ENCODE measurements at places on chromosomes 2 and 18.

- DNase-seq = no peak
Measured at GRCh38 chr18:35610089-35610488, 28.5 kb downstream of the GALNT1 start.

DNA sequence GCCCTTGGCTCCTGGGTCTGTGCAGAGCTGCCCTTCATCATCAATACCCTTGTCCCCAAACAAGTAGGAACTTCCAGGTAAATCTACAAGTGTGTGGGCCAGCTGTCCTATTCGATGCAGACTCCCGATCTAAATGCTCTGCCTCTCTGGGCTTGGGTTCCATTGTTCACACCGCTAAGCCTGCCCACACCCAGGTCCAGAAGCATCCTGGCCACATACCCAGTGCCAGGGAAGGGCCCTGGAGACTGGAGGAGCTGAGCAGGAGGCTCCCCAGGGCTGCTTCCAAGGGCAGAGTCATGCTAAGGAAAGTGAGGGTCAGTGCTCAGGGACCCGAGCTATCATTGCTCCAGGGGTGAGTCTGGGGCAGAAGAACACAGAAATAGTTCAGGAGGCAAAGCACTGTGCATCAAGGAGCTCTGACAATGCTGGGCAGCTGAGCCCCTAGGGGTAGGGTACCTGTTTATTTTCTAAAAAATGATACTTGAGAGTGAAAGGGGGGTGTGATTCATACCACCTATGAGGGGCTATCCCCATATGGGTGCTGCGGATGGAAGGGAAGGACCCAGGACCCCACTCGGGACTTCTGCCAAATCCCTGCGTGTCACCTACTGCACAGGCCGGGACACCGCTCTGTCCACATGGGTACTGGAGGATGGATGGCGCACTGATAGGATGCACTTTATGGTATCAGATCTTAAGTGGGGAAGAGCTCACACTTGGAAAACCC is 25.8 kb upstream of the TWIST2 start:
- DNase-seq = no peak

- DNase-seq = no peak
Measured at GRCh38 chr2:225006730-225007129, 35.5 kb downstream of the DOCK10 start.

DNA sequence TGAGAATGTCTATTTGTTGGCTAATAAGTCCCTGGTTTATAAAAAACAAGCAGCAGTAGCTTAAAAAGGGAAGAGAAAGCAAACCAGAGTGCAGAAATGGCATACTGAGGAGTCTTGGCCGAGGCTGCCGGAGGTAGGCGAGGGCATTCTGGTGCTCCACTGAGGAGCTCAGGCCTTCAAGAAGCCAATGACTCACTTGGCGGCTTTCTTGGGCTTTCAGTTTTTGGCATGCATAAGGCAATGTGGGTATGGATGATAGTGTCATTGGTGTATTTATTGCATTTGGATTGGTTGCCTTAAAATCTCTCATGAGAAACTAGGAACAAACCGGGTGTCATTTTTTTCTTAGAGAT is 119.6 kb upstream of the ARL5A start:
- DNase-seq = no peak

GRCh38 chr2:236790963-236791362 is 221.3 kb downstream of the ACKR3 start:
- DNase-seq = no peak

GRCh38 chr2:2876331-2877221 is 501.0 kb downstream of the EIPR1 start:
- DNase-seq = no peak

GRCh38 chr2:239732666-239733010 is 292.5 kb downstream of the NDUFA10 start:
- no peak for DNase-seq

- DNase-seq = no peak
Measured at GRCh38 chr2:120624738-120625446, 110.8 kb upstream of the GLI2 start.

DNA sequence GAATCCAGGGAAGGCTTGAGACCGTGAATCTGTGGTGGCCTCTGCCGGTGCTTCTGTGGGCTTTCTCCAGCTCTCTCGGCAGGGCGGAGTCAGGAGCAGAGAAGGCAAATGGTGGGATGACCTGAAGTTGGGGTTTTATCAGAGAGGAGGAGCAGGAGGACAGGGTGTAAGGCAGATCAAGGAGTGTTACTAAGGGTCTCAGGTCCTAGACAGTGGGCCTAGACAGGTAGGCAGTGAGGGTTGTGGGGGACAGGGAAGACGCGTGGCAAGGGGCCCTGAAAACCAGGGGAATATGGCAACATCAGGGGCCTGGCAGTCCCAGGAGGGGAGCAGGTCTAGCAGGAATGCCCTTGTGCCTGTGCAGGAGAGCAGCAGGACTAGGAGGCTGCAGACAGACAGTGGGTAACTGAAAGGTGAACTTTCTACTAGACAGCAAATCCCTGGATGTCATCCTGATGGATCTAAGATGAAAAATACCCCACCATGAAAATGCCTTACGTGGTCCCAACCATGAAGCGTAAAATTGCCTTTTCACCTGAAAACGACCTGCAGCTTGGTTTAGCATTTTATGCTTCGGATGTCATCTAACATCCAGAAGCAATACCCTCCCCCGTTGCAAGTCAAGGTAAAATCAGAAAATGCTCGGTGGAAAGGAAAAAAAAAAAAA is 42.1 kb downstream of the SRSF7 start:
- DNase-seq = no peak

- no peak for DNase-seq
Measured at GRCh38 chr2:218431878-218432277, 13.0 kb downstream of the VIL1 start.

DNA sequence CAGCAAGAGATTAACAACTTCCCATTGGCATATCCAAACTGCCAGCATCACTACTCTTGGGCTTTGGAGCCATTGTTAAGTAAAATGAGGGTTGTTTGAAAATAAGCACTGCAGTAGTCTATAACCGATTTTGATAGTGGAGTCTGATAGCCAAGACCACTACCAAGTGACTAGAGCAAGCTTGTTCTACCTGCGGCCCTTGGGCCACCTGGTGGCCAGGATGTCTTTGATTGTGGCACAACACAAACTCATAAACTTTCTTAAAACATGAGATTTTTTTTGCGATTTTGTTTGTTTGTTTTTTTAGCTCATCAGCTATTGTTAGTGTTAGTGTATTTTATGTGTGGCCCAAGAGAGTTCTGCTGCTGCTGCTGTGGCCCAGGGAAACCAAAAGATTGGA is 11.0 kb downstream of the UBE2E3 start:
- DNase-seq = no peak

DNA sequence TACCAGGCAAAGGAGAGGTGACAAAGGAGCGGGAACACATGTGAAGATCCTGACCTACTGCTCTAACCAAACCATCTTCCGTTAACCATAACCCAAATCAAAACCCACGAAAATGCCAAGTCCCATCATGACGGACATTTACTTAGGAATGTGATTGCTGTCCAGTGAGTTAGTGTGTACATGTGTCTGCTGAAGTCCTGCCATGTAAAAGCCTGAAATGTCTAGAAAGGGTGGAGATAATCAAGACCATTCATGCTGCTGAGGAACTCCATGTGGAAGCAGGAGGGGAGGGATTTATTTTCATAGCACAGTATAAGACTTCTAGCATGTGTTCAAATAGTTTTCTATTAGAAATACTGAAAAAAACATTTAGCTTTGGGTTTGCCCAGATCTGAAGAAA is 137.0 kb upstream of the BOD1L2 start:
- DNase-seq = no peak

- no peak for DNase-seq
Measured at GRCh38 chr2:64093341-64093740, 50.9 kb downstream of the PELI1 start.

GRCh38 chr2:128503399-128504245 is 185.0 kb upstream of the HS6ST1 start:
- DNase-seq = no peak

DNA sequence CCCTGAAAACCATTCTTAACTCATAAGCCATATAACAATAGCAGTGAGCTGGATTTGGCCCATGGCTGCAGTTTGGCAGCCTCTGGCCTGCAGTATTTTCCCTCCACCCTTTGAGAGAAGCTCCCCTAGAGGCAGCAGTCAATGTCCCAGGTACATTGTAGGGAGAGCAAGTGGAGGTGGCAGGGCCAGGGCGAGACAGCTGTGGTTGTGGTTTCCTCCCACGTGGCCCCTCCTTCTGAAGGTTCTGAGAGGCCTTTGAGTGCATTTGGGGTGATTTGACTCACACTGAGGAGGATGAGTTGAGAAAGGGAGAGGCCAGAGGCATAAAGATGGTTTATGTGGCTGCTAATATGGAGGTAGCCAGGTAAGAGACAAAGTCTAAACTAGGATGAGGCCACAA is 45.5 kb upstream of the LDAH start:
- DNase-seq = no peak

DNA sequence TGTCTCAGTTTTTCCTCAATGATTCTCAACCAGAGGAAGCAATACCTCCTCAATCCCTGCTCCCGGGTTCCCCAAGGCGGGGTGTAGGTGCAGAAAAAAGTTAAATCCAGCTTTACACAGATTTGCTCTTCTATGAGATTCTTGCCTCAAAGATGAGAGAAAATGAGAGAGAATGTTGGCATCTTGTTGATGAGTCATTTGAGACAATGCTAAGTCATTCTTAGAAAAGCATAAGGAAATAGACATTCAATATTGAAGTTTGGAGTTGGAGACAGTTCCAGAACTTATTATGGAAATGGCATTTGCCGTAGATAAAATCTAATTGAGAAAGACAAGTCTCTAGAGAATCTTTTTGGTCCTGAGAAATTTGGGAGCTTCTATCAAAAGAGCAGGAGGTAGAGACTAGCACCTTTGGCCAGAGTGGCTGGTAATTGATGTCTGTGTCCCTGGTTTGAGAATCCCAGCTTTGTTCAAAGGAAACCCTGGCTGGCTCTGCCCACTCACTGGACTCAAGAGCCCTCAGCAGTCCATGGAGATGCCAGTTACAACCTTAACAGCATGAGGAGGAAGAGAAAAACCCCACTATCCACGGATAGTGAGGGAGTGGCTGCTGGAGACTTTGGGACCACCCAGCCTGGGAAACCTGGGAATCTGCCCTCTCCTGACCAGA is 181.2 kb downstream of the FAM124B start:
- DNase-seq = no peak

GRCh38 chr2:48249025-48249424 is 280.9 kb upstream of the STON1 start:
- no peak for DNase-seq

GRCh38 chr2:115880558-115880957 is 1438.1 kb downstream of the DPP10 start:
- no peak for DNase-seq

DNA sequence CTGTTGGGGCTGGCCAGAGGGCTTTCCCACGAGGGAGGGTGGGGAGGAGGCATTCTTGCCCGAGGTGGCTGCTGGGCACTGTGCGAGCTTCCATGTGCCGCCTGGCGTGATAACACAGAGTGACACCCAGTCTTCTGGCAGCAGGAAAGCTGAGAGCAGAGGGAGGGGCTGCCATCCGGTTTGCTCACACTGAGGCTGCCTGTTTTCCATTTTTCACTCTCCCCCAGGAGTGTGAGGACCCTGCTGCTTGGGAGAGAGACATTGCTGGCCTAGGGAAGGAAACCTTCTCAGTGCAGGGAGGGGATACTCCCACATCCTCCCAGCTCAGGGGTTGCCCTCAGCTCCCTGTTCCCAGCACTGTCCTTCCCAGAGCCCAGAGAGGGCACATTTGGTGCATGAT is 73.1 kb downstream of the INHBB start:
- no peak for DNase-seq

GRCh38 chr18:3340682-3341097 is 78.8 kb downstream of the MYL12B start:
- DNase-seq = no peak

- no peak for DNase-seq
Measured at GRCh38 chr2:106858810-106859209, 27.2 kb downstream of the ST6GAL2 start.

DNA sequence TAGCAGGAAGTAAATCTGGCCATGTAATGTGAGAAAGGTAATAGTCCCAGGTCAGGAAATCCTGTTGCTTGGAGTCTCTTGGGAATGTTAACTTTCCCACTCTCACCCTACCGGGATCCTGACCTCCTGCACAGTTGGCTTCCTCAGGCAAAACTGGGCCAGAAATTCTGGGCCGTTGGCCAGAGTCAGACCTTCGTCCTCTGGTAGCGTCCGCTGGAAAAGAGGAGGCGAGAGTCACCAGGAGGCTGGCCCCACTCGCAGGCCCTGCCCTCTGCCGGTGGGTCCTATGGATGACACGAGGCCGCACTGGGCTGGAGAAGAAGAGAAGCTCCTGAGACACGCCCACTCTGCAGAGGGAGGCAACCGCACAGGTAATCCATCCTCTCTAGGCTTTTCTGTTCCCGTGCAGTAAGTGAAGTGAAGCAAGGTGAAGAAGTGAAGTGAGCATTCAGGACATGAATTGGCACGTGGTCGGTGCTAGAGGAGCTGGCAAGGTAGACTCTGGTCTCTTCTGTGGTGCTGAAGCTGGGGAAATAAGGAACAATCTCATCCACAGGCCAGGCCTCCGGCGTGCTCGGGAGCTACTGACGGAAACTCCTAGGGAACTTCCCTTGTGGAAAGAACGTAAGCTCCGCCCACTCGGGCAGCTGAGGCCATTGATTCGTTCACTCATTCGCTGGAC is 182.7 kb upstream of the GLI2 start:
- DNase-seq = no peak

DNA sequence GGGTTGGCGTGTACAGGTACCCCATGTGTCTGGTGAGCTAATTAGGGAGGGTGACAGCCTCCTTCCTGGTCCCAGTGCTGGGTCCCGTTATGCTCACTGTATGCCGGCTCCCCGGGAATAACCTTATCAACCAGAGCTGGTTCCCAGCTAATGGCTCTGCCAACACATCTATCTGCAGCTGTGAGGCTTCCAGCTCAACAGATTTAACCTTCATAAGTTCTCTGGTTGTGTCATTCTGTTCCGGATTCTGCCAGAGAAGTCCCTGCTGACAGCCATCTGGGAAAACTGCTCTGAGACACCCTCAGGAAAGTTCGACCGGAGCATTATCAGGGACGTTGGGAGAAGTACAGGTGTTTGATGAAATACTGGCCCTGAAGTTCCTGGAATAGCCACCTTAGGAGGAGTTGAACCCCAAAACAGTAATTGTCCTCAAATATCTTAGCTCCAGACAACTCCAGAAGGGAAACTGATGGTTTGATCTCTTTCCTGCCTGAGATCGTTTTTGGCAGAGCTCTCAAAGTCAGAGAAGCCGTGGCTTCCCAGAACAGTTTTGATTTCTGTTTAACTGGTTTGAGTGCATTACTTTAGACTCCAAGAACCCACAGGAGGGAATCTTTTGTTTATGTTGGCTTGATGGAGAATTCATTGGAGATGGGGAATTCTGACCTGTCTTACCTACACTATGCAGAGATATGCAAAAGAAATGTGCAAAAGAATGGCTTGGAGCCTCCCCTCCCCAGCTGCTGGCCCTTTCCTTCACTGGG is 39.4 kb upstream of the TXNDC2 start:
- DNase-seq = no peak
